ENCODE measurements at places on chromosomes 7 and 10. TPM values are rescaled to one million over a fixed set of nuclear protein-coding genes. Genes with fewer than 3 reads are reported as not detected.

Gene LRRC17
- 102 TPM for polyA plus RNA-seq

Gene CC2D2B
- 1.9 TPM for polyA plus RNA-seq

Gene PPP1R3C
- 5.7 TPM for polyA plus RNA-seq

Gene TRIL
- 3.2 TPM for polyA plus RNA-seq

Gene OIT3
- 0.30 TPM for polyA plus RNA-seq

Gene LLCFC1
- not detected for polyA plus RNA-seq

Gene ZNRF2
- polyA plus RNA-seq: 3.0 TPM

Gene SPDYE6
- polyA plus RNA-seq: not detected

Data from ovary (tissue), 10 donors.